Hematopoietic multipotent progenitor cell (in vitro differentiated cells): ENCODE measurements at places on chromosomes 5 and 9.
A peak's percentile ranks its signal among the peaks of the same experiment; 100 is the strongest.

GRCh38 chr5:142222225-142222865 is 102.5 kb downstream of the SPRY4 start:
- DNase-seq, result no peak

DNA sequence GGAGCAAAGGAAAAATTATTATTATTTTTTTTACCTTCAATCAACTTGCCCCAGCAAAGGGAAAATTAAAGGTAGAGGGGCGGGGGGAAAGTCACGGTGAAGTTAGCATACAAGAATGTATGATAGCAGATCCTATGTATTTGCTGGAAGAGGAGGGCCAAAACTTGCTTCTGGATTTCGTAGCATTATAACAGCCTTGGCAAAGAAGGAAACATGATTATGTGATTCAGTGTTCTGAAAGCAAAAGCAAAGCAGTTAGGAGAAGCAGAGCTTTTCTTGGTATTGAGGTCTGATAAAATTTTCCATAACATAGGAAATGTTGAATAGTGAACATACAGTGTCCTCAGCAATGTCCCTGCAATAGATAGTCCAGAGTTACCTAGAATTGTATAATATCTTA is 32.4 kb downstream of the MAST4 start:
- DNase-seq, result no peak

- DNase-seq, result no peak
Measured at GRCh38 chr9:122360891-122361290, 9.9 kb upstream of the PTGS1 start.

DNA sequence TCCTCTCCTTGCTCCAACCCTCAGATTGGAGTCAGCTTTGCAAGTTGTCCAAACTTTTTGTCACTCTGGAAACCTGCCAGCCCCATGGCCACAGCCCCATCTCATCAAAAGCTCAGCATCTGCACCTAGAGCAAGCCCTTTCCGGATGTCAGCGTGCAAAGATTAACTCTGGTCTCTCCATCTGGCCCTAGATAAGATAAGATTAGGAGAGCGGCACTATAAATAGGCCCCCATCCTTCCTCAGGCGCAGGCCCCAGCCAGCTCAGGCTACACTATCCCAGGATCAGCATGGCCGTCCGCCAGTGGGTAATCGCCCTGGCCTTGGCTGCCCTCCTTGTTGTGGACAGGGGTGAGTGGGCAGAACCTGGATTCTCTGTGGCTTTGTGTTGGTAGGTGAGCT is at the start of gene SPINK4:
Gene SPINK4, plus strand, starts transcription at position 247 of the 400 bp plus-strand sequence. Its CDS starts 42 bp downstream, at position 289.
- peak; percentile 98 for DNase-seq

DNA sequence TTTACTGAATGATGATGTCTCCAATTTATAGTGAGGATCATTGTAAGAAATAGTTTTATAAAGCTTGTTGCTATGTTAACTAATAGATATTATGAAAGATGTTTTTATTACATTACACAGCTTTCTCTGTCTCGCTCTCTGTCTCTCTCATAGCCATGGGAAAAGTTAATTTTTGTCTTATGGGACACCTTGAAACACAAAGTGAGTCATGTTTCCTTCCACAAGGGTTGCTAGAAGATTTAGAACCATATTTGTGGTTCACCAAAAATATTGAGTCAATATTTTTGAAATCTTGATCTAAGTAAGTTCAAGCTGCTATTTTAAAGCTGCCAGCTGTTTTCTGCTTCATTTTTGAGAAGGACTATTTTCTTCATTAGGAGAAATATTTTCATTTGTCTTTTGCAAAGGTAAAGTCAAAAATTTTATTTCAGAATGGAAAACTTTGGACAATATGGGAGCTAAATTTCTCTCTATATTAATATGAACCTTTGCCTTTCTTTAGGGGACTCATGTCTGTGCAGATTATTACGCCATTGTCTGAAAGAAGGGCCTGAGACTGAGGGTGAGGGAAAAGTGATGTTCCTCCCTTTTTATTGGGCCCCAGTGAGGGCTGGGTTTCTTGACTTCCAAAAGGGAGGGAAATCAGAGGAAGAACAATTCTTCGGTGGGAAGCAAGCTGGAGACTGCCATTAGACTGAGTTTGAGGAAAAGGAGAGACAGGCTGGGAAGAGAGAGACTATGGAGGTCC is 87.9 kb upstream of the SLC24A2 start:
- DNase-seq, result no peak
